ENCODE measurements at places on chromosomes 16 and 17.

GRCh38 chr17:73281928-73282327 lies 20.2 kb upstream of the CPSF4L start:
- no peak for DNase-seq

- DNase-seq: no peak
Measured at GRCh38 chr17:67272312-67273047, 27.5 kb upstream of the HELZ start.

- no peak for DNase-seq
Measured at GRCh38 chr16:28554634-28555423, 1.1 kb downstream of the SGF29 start.

GRCh38 chr17:62937606-62938005 lies 28.4 kb upstream of the TANC2 start:
- no peak for DNase-seq

- no peak for DNase-seq
Measured at GRCh38 chr17:54983260-54983659, 14.7 kb downstream of the STXBP4 start.

DNA sequence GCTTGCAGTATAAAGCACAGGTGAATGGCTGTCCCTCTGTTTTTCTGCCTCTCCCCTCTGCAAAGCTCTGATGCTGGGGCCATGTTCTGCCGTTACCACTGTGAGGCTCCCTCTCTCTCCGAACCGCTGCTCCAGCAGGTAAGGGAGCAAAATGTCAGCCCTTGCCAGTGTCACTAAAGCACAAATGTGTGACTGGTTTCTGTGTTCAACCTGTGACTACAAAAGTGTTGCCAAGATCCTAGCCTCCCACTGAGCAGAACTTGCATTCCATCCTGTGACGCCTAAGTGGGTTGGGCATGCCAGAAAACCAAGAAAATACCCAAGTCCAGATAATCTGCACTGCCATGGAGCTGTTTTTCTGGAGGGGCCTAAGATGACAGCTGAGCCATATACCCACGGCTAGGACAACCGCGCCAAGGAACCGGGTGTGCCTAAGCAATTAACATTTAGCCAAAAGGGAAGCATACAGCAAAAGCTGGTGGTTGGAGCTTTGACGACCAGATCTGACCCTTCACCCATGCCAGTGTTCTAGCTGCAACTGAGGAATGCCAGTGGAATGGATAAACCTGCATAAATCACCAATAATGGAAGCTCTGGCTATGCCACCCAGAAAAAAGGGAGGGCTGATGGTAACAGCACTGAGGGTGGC lies 35.0 kb downstream of the PSME3IP1 start:
- no peak for DNase-seq

GRCh38 chr17:38507921-38508569 lies 79.8 kb downstream of the ARHGAP23 start:
- no peak for DNase-seq

GRCh38 chr17:83200231-83200699 lies 120.9 kb downstream of the METRNL start:
- DNase-seq: no peak

DNA sequence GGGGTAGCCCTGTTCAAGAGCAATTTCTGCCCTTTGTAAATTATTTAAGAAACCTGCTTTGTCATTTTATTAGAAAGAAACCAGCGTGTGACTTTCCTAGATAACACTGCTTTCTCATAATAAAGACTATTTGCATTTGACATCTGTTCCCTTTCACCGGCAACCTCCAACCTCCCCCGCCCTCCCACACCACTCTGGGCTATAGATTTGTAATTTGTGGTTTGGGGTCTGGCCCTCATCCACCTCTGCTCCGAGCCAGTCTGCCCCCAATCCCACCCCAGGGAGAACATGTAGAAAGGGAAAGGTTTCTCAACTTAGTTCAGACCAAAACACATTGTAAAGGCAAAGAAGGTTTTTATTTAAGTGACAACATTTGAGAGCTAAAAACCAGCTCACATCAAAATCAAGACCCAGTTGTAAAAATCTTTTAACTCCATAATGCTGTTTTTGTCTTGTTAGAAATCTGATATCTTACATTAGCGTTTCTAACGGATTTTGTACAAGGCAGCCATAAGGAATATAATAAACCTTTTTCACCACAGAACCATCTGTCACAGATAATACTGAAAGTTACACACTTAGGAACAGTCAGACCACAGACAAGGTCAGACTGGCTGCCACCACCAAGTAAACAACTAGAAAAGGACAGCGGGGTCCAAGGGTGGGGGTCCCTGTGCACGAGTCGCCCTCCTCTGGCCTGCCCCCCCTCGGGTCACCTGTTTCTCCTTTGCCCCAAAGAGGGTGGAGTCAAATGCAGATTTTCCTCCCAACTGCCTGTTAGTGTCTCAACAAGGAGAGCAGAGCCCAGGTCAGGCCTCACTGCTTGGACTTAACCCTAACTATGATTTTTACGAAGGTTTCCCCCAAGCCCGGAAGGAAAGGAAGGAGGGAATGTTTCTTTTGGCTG lies 6.9 kb downstream of the PIMREG start:
- DNase-seq: no peak

DNA sequence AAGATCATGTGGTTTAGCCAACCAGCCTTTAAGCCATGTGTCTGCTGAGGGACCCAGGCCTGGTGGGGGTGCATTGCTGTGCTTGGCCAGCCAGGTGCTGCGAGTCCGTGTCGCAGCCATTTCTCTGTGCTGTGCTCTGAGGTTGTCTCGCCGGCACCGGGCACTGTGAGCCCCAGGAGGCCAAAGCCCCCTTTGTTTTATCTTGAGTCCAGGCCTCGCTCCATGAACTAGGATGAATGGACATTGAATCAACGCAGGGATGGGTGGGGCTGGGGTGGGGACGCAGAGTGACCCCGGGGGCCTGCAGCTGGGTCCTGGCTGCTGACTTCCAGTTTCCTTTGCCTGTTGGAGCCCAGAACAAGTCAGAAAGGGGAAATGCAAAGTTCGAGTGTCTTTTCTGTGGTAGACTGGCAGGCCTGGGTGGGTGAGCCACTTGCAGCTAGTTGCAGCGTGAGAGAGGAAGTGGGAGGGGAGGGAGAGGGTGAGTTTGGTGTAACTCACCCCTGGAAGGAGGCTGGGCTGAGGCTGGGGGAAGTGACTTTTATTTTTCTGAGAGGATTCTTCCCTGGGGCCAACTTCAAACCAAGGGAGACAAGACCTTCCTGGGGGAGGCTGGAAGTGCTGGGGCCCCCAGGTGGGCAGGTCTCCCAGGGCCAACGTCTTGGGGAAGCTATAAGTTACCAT lies 324.7 kb downstream of the SEC14L1 start:
- peak; percentile 71 for DNase-seq

GRCh38 chr16:64094992-64095634 lies 1026.8 kb downstream of the CDH11 start:
- no peak for DNase-seq

- DNase-seq: no peak
Measured at GRCh38 chr16:15650698-15651171, 690 bp downstream of the NDE1 start.

DNA sequence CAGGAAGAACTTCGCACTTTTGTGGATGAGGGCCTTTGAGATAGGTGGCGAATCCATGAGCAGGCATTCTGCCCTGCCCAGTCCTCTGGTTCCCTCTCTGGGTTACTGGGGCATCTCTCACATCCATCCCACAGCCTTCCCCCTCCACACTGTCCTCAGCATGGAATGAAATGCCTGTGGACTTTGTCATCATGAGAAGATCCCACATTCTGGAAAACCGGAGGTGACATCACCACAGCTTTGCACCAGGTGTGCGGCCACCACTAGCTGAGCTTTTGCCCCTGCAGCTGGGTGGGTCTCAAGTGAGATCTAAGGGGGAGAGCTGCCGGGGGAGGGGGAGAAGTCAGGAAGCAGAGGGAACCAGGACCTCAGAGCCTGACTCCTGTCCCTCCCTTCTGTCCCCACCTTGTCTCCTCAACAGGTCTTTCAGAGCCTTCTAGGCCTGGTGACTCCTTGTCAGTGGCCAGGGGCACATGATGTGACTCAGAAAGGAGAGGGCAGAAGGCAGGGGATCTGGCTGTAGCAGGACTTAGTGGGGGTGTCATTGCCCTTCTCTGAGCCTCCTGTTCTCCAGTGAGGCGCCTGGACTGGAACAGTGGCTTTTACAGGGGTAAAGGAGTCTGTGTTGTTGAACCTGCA lies 40.0 kb upstream of the DLX4 start:
- no peak for DNase-seq

DNA sequence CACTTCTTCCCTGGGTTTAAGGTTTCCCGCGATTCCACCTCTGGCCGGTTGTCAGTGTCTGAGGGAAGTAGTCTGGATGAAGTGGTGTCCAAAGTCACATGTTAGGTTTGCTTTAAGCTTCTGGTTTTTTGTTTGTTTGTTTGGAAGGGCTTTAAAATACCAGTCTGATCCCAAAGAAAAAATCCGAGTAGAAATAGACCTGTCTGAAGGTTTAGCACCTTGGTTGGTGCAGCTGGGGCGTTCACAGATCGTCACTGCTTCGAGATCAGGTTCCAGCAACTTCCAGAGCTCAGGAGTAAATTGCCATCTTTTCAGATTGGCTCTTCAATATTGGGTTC lies 567 bp downstream of the TMEM97 start:
- DNase-seq: no peak

GRCh38 chr16:78257376-78257728 lies 157.9 kb downstream of the WWOX start:
- no peak for DNase-seq

GRCh38 chr17:40978575-40979151 lies 5.5 kb downstream of the KRT40 start:
- no peak for DNase-seq

DNA sequence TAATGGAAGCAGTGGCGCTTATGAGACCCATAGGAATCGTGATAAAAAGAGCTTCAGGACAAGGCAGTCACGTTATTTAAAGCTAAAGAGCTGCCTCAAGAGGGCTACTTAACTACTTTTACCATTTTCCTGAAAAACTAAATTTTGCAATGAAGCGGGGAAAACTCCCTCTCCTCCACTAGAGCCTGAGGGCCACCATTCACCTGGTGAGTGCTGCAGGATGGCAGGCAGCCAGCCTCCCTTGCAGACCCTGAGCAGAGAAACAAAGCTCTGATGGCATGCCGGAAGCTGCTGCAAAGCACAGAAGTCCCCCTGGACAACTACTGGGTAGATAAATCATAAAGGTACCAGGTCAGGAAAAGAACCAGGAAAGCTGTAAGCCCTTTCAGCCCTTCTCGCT lies 8.4 kb downstream of the AKTIP start:
- DNase-seq: no peak

DNA sequence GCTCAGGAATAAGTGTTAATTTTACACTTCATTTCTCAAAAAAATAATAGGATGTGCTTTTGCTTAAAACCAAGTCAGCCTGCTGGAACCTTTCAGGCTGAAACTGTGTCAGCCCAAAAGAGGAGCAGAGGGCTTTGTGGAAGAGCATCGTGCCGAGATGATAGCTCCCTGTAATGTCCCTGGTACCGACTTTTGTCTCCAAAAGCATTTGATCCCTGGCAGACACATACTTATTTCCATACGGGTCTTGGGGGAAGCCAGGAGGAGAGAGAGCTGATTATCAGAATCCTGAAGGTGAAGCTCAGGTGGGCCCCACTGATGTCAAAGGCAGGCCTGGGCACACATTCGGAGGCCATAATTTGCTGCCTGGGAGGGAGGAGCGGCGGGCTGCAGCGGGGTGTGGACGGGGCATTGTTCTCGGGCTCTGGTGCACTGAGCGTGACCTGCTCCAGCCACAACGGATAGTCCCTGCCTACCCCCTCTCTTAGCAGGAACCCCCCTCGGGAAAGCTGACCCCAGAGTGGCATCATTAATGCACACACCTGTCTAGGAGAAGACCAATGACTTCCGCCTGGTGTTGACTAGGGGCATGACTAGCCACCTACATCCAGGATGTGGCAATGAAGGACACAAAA lies 155.9 kb downstream of the C16orf78 start:
- no peak for DNase-seq

DNA sequence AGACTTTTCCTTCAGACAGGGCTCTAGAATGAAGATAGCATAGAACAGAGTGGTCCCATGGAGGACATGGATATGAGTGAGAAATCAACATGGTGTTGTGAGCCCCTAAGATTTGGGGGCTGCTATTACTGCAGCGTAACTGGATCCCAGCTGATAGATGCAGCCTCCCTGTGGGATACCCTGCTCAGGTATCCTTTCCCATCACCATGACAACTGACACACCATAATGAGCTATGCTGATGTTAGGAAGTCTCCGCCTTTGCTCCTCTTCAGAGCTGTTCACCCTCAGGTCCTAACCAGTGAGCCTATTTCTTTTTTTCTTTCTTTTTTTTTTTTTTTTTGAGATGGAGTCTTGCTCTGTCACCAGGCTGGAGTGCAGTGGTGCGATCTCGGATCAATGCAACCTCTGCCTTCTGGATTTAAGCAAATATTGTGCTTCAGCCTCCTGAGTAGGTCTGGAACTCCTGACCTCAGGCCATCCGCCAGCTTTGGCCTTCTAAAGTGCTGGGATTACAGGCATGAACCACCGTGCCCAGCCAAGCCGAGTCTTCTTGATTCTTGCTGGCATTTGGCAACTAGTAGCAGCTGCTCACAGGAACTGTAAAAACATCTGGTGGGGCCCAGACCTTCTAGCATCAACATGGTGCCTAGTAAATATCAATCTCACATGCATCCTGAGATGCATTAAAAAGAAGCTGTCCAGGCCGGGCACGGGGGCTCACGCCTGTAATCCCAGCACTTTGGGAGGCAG lies 17.1 kb downstream of the STX4 start:
- no peak for DNase-seq

DNA sequence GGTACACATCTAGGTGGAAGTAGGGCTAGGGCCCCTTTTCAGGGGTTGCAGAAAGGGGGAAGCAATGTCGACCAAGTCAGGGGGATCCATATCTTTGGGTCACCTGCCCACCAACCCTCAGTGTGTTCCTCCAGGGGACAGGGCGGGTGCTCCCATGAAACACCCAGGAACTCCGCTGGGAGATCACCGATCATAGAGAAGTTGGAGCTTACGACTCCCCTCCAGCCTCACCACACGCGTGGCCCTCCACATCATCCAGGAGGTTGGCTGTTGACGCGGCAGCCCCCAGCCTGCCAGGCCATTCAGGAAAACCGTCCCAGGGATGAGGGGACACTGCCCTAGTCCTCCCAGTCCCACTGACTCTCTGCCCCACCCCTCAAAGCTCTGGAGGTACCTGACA lies 17.3 kb upstream of the MRPS23 start:
- DNase-seq: no peak

DNA sequence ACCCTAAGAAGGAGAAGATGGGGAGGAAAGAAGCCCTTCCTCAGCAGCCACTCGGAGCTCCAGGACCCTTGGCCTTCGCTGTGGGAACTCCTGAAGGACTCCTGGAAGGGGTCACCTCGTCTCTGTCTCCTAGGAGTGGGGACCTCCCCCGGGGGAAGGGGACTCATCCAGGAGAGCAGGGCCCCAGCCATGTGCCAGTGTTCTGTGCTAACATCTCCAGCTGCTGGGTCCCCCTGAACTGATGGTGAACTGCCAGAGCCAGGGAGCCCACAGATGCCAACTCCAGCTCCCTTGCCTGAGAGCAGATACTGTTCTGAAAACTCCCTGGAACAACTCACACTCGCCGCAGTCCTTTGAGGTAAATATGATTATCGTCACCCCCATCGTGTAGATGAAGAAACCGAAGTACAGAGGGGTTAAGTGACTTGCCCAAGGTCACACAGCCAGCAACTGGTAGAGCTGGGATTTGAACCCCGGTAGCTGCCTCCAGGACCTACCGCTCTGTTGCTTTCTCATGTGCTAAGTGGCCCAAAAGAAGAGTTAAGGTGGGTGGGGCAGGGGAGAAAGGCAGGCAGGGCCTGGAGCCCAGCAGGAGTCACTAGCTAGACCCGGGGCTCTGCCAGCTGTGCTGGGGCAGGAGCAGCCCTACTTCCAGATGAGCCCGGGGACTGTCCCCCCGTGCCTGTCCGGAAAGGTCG lies 10.5 kb downstream of the TIMM22 start:
- no peak for DNase-seq

- no peak for DNase-seq
Measured at GRCh38 chr17:42521666-42522262, 14.3 kb upstream of the NAGLU start.

Measured in activated naive CD4-positive, alpha-beta T cell (primary cell).